Stimulated activated CD4-positive, alpha-beta T cell treated with anti-CD3 and anti-CD28 coated beads, Interleukin-15, amount 100 ng/mL, for 1 hour (primary cell): ENCODE measurements at places on chromosomes 4 and X.

DNA sequence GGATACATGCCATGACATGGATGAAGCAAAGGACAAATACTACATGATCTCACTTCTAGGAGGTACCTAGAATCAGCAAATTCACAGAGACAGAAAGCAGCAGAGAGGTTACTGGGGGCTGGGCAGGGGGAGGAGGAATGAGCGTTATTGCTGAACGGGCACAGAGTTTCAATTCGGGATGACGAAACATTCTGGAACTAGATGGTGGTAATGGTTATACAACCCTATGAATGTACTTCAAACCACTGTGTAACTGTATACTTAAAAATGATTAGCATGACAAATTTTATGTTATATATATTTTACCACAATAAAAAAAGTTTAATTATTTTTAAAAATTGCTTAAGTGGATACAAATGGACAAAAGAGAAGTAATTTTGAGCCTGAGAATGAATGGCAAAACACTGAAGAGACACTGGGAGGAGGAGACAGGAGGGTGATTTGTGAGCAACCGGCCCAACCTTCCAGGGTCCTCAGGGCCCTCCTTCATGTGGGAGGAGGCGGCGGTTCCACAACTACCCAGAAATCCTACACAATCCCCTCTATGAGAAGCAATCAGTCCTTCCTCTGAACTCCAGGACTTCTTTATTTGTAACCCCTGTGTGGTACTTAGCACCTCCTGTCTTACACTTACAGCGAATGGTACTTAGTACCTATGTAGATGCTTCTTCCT lies 14.1 kb downstream of the ACSL1 start:
- DNase-seq: no peak

GRCh38 chrX:122586831-122587230 lies 597.2 kb upstream of the GRIA3 start:
- DNase-seq: no peak

- DNase-seq: no peak
Observed at GRCh38 chrX:106933538-106933961, 13.3 kb downstream of the CLDN2 start.

GRCh38 chrX:40406330-40406859 lies 174.4 kb upstream of the ATP6AP2 start:
- DNase-seq: no peak

GRCh38 chr4:109495514-109495913 lies 61.9 kb downstream of the SEC24B start:
- DNase-seq: no peak

DNA sequence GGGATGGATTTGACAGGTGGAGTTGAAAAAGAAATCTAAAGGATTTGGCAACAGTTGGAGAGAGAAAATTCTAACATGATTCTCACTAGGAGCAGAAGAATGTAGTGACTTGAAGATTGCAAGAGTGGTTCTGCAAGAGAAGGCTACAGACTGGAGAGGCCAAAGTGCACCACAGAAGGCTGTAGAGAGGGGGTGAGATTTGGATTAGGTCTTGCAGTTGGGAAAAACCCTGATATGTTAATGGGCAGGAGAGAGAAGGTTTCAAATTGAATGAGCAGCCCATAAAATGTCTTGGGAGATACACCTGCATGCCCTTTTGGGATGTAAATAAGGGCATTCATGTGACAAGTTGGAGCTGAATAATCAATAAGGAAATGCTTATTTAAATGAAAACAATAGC lies 14.7 kb upstream of the VEGFD start:
- DNase-seq: no peak

DNA sequence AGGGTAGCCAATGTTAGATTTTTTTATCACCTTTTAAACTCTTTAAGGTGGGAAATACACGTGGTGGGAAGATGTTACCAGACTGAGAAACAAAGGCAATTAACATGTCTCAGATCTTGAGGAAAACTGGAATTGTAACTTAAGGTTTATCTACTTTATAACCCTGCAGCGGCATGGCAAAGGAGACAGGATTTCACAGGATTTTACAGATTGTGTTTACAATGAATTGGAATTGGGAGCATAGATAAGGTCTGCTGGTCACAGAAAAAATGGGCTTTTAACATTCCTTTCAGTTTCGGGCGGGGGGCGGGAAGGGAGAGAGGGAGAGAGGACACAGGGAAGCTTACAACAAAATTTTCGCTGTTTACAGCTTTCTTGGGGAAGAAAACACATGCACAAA lies 467.5 kb upstream of the CT83 start:
- DNase-seq: no peak

DNA sequence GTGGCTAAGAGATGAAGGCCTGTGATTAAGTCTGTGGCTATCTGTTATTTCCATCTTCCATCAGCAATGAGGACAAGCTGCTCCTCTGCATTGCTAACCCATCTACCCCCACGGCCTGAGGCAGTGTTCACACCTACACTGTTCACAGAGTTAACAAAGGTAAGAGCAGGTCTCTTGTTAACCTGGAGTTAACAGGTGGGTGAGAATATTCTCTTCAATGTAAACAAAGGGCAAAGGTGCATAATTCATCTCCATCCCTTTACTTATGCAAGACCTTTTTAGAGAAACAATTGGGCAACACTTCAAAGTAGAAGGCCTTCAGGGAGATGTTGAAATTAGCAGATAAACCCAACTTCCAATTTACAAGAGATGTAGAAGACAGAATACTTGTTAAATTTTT lies 2.8 kb downstream of the SLC35A2 start:
- no peak for DNase-seq

GRCh38 chr4:94463771-94464170 lies 12.0 kb downstream of the PDLIM5 start:
- DNase-seq: no peak

DNA sequence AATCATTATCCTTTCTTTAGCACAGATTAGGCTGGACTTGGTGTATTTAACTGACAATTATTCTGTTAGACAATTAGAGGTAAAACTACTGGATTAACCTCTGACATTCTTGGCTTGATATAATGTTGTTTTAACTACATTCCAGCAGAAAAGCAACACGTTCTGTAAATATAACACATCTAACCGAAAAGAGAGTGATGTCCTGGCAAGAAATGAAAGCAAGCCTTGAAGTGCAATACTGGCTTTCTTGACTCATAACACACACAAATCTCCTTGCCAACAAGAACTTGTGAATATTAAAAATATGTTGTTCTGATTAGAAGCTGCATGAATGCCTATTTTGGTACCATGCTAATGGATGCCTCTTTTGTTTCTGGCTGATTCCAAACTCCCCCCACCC lies 76.4 kb downstream of the EFHC2 start:
- no peak for DNase-seq

- no peak for DNase-seq
Observed at GRCh38 chr4:52202251-52202779, 151.2 kb downstream of the SPATA18 start.

DNA sequence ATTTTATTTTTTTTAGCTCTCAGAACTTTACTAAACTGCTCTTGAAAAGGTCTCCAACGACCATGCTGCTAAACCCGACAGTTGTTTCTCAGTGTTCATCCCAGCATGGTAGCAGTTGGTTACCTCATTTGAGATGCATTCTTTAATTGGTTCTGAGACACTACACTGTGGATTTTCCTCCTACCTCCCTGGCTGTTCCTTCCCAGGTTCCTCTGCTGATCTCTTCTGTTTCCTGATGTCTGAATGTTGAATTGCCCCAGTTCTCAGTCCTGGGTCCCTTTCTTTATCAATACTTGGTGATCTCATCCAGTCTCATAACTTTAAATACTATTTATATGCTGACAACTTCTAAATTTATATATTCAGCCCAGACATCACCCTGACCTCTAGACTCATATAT lies 19.1 kb upstream of the TMEM165 start:
- DNase-seq: no peak

GRCh38 chr4:107599841-107600240 lies 120.2 kb downstream of the PAPSS1 start:
- DNase-seq: no peak

GRCh38 chr4:130146773-130147172 lies 1050.8 kb downstream of the C4orf33 start:
- DNase-seq: no peak

- DNase-seq: no peak
Observed at GRCh38 chr4:183110244-183110643, 11.2 kb downstream of the WWC2 start.

DNA sequence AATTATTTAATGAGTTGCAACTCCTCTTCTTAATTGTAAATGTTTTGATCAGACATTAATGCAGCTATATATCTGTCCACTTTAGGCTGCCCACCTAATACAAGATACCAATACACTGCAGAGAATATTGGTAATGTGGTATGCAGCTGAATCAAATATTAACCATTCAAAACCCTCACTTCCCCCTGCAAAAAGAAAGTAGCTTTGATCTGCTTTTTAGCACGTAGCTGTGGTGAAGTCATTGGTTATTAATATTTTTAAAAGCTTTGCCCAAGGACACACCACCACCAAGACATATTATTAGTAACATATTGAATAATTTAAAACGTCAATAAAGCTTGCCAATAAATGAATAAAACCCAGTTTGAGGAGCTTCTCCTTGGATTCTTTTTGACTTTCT lies 28.6 kb upstream of the CYP2U1 start:
- no peak for DNase-seq

DNA sequence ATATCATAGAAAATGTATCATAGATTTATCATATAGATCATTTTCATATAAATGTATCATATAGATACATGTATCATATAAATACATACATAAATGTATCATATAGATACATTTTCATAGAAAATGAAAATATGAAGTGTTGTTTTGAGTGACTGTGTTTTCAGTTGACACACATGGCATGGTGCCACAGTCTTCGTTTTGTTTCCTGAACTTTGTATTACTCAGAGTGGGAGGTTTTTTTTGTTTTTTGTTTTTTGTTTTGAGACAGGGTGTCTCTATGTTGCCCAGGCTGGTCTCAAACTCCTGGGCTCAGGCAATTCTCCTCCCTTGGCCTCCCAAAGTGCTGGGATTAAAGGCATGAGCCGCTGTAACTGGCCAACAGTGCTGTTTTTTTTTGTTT lies 3.9 kb downstream of the RBM10 start:
- DNase-seq: no peak

DNA sequence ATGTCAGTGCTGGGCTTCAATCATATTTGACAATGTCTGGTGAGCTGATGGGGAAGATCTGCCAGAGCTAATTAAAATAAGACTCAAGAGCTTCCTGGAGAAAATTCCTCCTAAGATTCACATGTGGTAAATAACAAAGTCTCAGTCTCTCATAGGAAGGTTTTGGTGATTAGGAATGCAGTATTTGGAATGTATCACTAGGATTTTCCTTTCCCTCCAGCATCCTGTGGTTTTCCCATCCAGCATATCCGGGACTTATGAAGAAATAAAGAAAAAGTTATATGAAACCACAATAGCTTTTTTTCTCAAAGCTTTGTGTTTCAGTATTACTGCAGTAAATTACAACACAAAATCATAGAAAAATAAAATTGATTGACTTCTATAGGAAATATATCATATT lies 1597.1 kb downstream of the ADGRL3 start:
- no peak for DNase-seq

- no peak for DNase-seq
Observed at GRCh38 chr4:139934708-139935195, 219.2 kb downstream of the MAML3 start.

DNA sequence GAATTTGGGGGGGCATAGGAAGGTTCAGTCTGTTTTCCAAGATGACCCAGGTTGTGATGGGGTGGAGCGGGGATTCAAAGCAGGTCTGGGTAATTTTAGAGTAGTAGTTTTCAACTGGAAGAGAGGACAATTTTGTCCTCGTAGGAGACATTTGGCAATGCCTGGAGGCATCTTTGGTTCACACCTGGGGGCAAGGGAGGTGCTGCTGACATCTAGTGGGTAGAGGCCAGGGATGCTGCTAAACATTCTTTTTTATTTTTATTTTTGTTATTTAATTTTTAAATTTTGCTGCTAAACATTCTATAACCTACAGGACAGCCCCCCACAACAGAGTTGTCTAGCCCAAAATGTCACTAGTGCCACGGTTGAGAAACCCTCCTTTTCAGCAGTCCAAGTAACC lies 1.9 kb downstream of the RAB9A start:
- DNase-seq: no peak

DNA sequence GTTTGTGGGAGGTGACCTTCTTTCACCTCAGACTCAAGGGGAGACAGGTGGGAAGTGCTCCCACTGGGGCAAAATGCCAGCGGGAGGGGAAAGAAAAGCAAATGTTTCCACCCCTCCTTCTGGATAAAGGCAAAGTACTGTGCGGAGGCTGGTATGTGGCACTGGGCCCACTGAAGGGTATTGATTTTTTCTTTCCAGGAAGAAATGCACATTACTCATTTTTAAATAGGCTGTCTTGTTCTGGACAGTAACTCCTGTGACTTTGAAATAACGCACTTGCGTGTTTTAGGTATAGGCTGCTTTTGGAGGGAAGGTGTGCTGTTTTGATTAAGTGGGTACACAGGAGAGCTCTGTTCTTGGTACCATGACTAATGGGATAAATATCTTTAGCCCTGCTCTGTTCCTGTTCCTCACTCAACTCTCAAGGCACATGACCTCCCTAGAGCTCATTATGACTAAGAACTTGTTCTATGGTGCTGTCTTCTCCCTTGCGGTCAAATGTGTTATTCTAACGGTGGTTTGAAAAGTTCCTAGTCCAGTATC lies 40.7 kb upstream of the MBTPS2 start:
- DNase-seq: no peak
